ENCODE measurements at places on chromosomes 5 and 9. TPM values are rescaled to one million over a fixed set of nuclear protein-coding genes. Genes with fewer than 3 reads are reported as not detected.

GRCh38 chr9:127937056-127937387, 632 bp downstream of the DPM2 start:
- no peak for DNase-seq

GRCh38 chr5:109558952-109559351, 130.8 kb upstream of the MAN2A1 start:
- no peak for DNase-seq

DNA sequence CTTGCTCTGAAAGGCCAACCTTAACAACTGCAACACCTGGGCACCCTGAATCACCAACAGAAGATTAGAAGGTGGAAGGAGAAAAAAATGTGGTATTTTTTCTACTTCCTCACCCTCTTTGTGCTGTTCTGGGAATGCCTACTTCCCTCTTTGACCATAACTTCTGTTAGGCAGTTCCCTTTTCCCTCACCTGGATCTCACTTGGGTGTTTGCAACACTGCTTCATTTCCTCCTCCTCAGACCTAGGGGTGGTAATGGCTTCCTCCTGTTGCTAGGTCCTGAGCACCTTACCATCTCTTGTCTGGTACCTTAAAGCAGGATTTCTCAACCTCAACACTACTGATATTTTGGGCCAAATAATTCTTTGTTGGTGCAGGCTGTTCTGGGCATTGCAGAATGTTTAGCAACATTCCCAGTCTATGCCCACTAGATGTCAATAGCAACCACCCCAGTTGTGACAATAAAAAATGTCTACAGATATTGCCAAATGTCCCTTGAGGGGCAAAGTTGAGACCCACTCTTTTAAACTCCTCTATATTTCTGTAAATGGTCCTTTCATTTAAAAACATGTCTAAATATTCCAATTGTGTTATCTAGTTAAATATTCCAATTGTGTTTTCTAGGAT, 300.0 kb upstream of the VLDLR start:
- DNase-seq = no peak

DNA sequence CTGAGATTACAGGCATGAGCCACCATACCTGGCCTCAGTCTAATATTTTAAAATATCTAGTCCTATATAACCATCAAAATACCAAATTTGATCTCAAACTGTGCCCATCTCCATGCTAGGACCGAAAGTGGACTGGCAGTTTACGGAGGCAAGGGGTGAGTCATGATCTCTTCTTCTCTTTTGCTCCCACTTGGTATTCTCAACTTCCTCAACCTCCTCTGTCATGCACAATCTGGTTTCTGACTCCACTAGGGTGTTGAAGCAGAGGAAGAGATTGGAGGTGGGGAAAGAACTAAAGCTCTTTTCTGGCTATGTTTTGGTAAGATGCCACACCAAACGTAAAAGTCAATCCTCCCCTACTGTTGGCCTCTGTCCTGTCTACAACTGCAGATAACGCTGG, 55.9 kb upstream of the CEMIP2 start:
- DNase-seq = no peak

DNA sequence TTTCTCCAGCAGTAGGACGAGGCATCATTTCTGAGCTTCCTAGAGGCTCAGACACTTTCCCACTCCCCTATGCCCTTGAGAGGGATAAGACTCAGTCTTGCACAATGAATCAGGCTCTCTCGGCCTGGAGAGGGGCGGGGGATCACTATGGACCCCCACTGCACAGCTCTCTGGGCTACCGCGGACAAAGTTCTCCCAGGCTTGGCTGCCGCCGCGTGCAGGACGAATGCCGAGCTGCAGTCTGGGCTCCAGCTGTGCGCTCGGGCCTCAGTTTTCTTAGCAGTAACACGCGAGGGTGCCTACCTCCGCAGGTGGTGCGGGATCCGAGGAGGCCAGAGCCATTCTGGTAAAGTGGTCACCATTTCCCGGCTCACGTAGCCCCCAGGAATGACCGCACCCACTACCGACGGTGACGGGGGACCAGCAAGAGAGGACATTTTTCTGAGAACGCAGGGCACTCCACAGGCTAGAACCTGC, 3.4 kb upstream of the MYORG start:
- DNase-seq = no peak

- DNase-seq = no peak
Measured at GRCh38 chr9:81070689-81071088, 618.7 kb downstream of the TLE1 start.

GRCh38 chr5:179872055-179872827, 13.6 kb upstream of the MRNIP start:
- DNase-seq = no peak

DNA sequence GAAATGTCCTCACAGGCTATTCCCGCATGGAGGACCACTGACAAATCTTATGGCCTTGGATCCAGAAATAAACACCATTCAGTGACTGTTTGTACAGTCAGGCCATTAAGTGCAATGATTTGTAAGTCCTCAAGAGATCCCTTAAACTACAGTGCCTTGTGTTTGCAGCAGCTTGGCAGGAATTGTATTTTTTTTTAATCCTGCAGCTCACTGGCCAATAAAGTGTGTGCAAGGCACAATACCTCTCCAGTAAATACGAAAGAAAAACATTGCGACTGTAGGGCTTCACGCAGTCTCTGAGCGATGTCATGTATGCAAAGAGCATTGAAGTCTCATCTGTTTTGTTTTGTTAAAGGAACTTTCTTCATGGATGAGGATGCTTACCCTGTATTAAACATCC, 74.2 kb upstream of the TUSC1 start:
- no peak for DNase-seq

DNA sequence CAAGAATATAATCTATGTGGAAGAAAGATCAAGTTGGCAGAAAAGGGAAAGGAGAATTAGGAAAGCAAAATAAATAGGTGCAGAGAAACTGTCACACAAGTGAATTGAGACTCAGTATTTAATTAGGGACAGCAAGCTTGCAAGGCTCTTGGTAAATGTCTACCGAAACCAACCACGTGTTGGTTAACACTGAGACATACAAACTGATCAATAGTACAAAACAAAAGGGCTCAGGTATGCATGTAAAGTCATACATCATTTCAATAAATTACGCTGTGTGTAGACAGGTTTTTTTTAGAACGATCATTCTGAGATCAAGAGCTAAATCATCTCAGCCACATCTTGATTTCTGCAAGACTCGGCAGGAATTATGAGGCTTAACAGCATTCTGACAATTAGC, 225.4 kb downstream of the EBF1 start:
- DNase-seq = no peak

GRCh38 chr9:93988056-93988455, 32.9 kb upstream of the BARX1 start:
- no peak for DNase-seq

SPATA31E1 gene
- total RNA-seq = not detected

ALDH7A1 gene
- total RNA-seq = 204 TPM

TAF1L gene
- not detected for total RNA-seq
